Urinary bladder (tissue), 4 donors: ENCODE measurements at places on chromosomes 7 and 10. TPM values are rescaled to one million over a fixed set of nuclear protein-coding genes. Genes with fewer than 3 reads are reported as not detected.

GNGT1 gene
- not detected for polyA plus RNA-seq

SDHAF3 gene
- 13.1 TPM for polyA plus RNA-seq

- no peak for DNase-seq
Observed at GRCh38 chr10:30782537-30783461, 153.2 kb upstream of the LYZL2 start.

DNA sequence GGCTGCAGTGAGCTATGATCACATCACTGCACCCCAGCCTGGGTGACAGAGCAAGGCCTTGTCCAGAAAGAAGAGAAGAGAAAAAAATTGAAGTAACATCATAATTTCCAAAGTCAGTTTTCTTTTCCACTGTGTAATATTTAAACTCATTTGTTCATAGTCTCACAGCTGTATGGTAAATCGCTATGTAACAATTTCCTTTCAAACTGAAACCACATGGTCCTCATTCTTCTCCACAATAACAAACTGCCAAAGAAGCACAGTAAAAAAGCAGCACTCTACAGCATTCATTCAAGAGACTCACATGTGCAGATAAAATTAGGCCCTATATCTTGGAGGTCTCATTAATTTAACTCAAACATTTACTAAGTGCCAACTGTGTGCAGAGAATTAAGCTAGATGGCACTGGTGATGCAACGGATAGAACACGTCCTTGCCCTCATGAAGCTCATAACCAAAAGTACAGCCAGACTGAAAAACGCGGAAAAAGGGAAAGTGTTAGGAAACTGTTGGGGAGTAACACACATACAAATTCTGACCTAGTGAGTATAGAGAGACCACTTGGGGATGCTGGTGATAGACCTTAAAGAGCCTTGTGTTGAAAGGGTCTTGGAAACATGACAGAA lies 174.0 kb upstream of the KCTD7 start:
- no peak for DNase-seq

ABCA13 gene
- polyA plus RNA-seq: 0.22 TPM

SNCG gene
- 197 TPM for polyA plus RNA-seq

GRCh38 chr7:137204246-137204645 lies 139.3 kb downstream of the PTN start:
- no peak for DNase-seq

- no peak for DNase-seq
Observed at GRCh38 chr10:83083831-83084230, 1055.5 kb upstream of the GHITM start.

- no peak for DNase-seq
Observed at GRCh38 chr7:48173756-48174382, 2.6 kb downstream of the ABCA13 start.

CPA4 gene
- not detected for polyA plus RNA-seq

- DNase-seq: no peak
Observed at GRCh38 chr7:138720286-138720685, 19.1 kb upstream of the SVOPL start.

STOX1 gene
- 2.7 TPM for polyA plus RNA-seq

GRCh38 chr10:131994435-131994834 lies 12.7 kb upstream of the BNIP3 start:
- DNase-seq: no peak

- peak; percentile 76 for DNase-seq
Observed at GRCh38 chr10:60964257-60965235, 20.6 kb upstream of the RHOBTB1 start.

- DNase-seq: no peak
Observed at GRCh38 chr7:3103614-3104398, 60.1 kb upstream of the CARD11 start.

DNA sequence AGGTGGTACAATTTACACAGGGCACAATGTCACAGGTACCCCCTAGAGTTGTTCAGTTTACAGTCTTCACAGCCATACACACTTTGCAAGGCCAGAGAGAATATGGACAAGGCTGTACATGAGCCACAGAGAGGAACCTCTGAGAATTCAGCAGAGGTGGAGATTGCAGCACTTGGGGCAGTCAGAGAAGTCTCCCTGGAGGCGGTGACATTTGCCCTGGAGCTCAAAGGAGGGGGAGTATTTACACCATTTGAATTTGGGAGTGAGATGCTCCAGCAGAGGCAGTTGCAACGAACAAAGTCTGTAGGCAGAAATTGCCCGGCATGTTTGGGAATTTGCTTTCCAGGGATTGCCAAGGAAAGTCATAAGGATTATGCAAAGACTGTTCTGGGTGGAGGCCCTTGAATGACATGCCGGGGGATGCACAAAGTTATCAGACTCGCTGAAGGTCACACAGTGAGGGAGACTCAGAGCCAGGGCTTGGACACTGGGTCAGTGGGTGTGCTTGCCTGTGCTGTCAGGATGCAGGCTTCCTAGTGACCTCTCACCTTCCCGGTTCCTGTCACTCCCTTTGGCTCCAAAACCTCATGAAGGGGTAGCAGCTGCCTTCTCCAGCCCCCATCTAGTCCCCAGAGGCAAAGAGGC lies 160.7 kb upstream of the PCBD1 start:
- DNase-seq: no peak

DNA sequence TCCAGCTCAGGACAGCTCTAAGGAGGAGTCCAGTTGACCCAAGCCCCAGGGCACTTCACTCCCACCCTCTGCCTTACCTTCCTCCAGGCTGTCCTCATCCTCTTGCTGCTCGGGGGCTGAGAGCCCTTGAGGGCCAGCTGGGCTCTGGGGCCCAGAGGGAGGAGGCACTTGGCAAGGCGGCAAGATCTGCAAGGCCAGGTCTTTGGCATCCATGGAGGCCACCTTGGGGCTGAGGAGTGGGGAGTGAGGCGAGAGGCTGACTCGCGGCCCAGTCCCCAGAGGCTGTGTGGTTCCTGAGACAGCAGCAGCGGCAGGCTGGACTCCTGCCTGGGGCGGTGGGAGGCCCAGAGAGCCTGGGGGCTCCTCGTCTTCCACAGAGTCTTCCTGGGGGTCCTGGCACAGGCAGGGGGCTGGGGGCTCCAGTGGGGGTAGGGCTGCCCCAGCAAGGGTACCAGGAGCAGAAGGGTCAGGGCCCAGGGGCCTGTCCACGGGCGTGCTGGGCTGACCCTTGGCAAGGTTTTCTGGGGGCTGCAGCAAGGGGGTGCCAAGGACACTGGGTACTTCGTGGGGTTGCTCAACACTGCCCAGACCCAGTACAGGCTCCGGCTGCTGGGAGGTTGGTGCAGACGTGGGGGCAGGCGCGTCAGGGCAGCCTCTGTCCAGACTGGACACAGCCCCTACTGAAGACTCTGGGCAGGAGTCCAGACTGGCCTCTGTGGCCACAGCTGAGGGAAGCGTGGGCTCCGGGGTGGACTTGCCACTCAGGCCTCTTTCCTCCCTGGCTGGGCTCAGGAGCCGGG lies 6.5 kb downstream of the NACAD start:
- DNase-seq: no peak

GRCh38 chr10:35386594-35387174 lies 50.4 kb downstream of the CCNY start:
- no peak for DNase-seq

DNA sequence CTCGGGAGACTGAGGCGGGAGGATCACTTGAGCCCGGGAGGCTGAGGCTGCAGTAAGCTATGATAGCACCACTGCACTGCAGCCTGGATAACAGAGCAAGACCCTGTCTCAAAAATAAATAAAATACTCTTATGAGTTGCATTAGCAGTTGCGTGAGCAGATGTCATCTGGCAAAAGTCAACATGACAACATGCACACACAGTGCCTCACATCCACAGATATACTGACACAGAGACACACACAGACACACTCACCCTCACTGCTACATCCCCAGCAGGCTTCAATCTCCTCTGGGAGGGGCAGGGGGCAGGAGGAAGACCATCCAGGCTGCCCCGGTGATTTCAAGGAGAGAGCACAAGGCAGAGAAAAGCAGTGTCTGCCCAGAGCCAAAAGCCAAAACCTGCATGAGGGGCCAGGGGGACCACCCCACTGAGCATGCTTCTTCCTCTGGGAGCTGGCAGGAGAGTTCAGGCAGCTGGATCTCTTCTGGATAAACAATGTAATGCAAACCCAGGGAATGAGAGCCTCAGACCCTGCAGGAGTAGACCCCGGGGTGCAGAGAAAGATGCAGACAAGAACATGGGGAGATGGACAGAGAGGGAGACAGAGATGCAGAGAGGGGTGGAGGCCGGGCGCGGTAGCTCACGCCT lies 9.6 kb upstream of the ELN start:
- no peak for DNase-seq

GRCh38 chr7:93515144-93515543 lies 59.4 kb downstream of the CALCR start:
- DNase-seq: no peak

AMPH gene
- 5.0 TPM for polyA plus RNA-seq

DNA sequence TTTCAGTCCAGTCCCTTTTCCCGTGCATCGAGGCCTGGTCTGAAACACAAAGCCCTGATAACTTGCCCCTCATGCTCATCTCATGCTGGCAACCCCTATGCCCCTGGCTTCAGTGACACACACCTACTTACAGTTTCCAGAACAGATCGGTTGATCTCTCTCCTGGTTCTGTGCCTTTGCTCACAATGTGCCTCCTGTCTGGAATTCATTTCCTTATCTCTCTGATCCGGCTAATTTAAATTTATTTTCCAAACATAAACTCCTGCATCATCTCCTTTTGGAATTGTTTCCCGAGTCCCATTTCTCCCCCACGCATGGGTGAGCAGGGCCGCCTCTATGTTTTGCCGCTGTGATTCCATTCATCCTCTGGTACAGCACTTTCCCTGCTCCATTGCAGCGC lies 25.9 kb upstream of the FZD8 start:
- no peak for DNase-seq

CXCL12 gene
- 49.2 TPM for polyA plus RNA-seq

GRCh38 chr7:16278167-16278787 lies 143.1 kb downstream of the CRPPA start:
- DNase-seq: no peak
